ENCODE measurements at places on chromosomes 12 and 14.
A peak's percentile ranks its signal among the peaks of the same experiment; 100 is the strongest.

GRCh38 chr14:89736881-89737280 is 217.6 kb downstream of the EFCAB11 start:
- H3K36me3 ChIP-seq = peaks cover 2% of the 10 kb centered on the region
- DNase-seq = no peak
- H3K4me3 ChIP-seq = no peak overlapping the region
- H3K27me3 ChIP-seq = no peaks in the 10 kb centered on the region
- H3K4me1 ChIP-seq = no peaks in the 10 kb centered on the region

DNA sequence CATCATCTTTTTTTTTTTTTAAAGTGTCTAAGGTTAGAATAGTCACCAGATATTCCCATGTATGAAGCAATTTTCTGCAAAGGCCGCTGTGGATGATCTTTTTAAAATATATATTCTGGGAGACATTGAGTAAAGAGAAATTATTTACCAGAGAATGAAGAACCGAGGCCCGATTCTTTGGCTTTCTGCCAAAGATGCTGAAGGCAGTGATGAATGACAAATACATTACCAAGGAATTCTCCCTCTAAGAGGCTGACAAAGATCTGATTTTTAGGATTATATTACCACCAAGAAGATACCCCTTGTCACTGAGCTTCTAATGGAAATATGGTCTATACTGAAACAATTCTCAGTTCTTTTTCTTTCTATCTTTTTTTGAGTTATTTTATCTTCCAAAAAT is 336.8 kb downstream of the NAV3 start:
- no peak overlapping the region for H3K27ac ChIP-seq
- no peaks in the 10 kb centered on the region for H3K36me3 ChIP-seq
- no peaks in the 10 kb centered on the region for H3K4me1 ChIP-seq
- H3K4me3 ChIP-seq = no peak overlapping the region
- H3K27me3 ChIP-seq = no peaks in the 10 kb centered on the region

DNA sequence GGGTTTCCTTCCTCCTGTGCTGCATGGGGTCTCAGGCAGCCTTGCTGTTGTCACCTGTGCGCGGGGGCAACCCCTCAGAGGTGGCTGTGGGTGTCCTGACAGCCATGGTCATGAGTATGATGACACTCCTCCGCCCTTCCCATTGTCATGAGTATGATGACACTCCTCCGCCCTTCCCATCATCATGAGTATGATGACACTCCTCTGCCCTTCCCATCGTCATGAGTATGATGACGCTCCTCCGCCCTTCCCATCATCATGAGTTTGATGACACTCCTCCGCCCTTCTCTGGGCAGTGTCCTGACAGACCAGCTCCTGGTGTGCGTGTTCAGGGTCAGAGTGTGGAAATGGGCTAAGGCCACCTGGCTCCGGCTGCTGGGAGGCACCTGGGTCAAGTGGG is 40.0 kb downstream of the FBRSL1 start:
- H3K36me3 ChIP-seq = peaks cover 8% of the 10 kb centered on the region
- H3K4me1 ChIP-seq = peaks cover 3% of the 10 kb centered on the region
- DNase-seq = no peak
- no peak overlapping the region for H3K4me3 ChIP-seq
- H3K27me3 ChIP-seq = no peaks in the 10 kb centered on the region

GRCh38 chr14:105993814-105994213 is 467.4 kb downstream of the TMEM121 start:
- H3K27me3 ChIP-seq = no peaks in the 10 kb centered on the region
- H3K4me3 ChIP-seq = no peak overlapping the region
- no peak overlapping the region for H3K27ac ChIP-seq

- no peaks in the 10 kb centered on the region for H3K36me3 ChIP-seq
Measured at GRCh38 chr12:105942281-105942680, 196.5 kb downstream of the NUAK1 start.

- H3K27ac ChIP-seq = no peak overlapping the region
- H3K4me3 ChIP-seq = no peak overlapping the region
- H3K27me3 ChIP-seq = no peaks in the 10 kb centered on the region
Measured at GRCh38 chr12:86414201-86414600, 158.0 kb upstream of the MGAT4C start.

DNA sequence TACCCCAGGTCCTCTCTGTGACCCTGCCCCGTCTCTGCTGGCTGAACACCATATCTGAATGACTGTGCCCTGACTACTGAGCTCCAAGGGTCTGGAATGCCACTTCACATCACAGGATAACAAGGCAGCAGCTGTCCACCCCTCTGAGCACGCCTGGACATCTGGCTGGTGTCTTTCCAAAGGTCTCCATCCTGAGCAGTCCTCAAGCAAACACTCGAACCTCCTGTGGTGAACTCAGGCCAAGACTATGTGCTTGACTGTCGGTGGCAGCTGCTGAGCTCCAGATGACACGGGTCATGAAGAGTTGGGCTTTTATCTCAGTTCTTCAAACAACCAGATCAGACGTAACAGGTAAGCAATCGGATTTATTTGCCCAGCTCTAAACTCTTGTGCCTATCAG is 117.2 kb upstream of the BCL2L14 start:
- no peaks in the 10 kb centered on the region for H3K36me3 ChIP-seq
- H3K27ac ChIP-seq = no peak overlapping the region
- no peak overlapping the region for H3K4me3 ChIP-seq

DNA sequence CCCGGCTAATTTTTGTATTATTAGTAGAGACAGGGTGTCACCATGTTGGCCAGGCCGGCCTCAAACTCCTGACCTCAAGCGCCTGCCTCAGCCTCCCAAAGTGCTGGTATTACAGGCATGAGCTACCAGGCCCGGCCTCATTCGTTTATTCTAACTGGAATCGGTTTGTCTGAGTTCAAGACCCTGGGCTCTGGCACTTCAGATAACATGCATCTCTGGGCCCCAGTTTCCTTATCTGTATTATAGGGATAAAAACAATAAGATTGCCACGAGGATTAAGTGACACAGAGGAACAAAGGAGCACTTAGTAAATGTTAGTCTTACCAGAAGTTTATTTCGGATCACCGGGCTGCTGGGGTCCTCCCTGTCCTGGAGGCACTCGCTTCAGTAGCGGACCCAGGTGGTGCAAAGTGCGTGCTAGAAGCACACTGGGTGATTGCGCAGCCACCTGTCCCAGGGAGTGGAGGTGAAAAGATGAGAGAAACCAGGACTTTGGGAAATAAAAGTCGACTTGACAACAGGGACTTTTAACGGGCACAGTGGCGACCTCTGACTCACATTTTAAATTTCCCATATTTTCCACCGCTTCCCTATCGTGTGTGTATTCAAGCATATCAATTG is 37.5 kb downstream of the ACACB start:
- no peak for DNase-seq
- H3K27ac ChIP-seq = peak overlapping the region; percentile 60
- H3K4me1 ChIP-seq = peaks cover 10% of the 10 kb centered on the region
- peak overlapping the region; percentile 93 for H3K4me3 ChIP-seq
- no peaks in the 10 kb centered on the region for H3K36me3 ChIP-seq

DNA sequence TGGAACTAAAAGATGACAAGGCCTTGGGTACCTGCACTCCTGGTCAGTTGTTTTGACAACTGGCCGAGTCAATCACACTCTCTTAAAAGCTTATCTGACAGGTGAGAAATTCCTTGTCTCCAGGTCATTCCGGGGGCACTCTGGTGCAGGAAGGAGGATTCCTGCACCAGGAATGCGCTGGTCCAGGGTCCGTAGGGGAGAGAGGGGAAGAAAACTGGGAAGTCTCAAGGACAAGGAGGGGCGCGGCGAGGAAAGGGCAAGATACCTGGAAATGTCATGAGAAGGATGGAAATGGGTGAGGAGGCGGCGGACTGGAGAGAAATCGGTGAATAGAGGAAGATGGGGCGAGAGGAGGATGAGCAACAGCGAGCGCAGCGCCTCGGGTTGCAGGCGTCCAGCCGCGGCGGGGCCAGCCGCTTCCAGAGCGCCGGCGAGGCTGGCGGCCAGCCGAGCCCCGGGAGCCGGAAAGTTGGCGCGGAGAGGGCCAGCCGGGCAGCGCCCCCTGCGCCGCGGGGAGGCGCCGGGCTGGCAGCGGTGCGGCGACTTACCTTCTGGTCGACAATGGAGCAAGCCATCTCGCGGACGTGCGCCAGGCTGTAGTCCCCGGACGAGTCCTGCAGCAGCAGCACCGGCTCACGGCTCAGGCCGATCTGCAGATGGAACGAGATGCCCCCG is 809 bp downstream of the PRKD1 start:
- peaks cover 3% of the 10 kb centered on the region for H3K36me3 ChIP-seq
- H3K4me3 ChIP-seq = peak overlapping the region; percentile 97
- peaks cover 19% of the 10 kb centered on the region for H3K27me3 ChIP-seq
- H3K27ac ChIP-seq = peak overlapping the region; percentile 88
- DNase-seq = no peak
- peaks cover 7% of the 10 kb centered on the region for H3K4me1 ChIP-seq

DNA sequence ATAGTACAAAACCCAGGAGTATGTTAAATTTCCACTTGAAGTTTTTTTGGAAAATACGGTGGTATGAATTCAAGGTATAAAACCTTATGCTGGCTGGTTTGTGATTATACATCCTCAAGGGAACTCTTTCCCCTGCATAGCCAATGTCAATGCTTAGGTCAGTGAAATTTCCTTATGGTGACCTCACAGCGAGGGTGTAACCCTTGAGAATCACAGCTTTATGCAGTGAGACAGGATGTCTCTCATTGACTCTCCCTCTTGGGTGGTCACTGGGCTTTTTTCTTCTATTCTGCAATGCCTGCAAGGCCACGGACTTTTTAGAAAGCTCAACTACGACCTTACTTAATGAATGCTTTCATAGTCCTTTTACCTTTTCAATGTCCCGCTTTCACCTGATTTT is 64.4 kb downstream of the TMTC1 start:
- no peaks in the 10 kb centered on the region for H3K4me1 ChIP-seq
- H3K4me3 ChIP-seq = no peak overlapping the region
- no peak for DNase-seq
- no peaks in the 10 kb centered on the region for H3K27me3 ChIP-seq
- no peaks in the 10 kb centered on the region for H3K36me3 ChIP-seq

GRCh38 chr12:62642486-62642885 is 175.9 kb downstream of the MON2 start:
- H3K4me3 ChIP-seq = no peak overlapping the region
- peaks cover 5% of the 10 kb centered on the region for H3K4me1 ChIP-seq
- H3K27me3 ChIP-seq = peaks cover 2% of the 10 kb centered on the region
- no peaks in the 10 kb centered on the region for H3K36me3 ChIP-seq
- no peak overlapping the region for H3K27ac ChIP-seq

DNA sequence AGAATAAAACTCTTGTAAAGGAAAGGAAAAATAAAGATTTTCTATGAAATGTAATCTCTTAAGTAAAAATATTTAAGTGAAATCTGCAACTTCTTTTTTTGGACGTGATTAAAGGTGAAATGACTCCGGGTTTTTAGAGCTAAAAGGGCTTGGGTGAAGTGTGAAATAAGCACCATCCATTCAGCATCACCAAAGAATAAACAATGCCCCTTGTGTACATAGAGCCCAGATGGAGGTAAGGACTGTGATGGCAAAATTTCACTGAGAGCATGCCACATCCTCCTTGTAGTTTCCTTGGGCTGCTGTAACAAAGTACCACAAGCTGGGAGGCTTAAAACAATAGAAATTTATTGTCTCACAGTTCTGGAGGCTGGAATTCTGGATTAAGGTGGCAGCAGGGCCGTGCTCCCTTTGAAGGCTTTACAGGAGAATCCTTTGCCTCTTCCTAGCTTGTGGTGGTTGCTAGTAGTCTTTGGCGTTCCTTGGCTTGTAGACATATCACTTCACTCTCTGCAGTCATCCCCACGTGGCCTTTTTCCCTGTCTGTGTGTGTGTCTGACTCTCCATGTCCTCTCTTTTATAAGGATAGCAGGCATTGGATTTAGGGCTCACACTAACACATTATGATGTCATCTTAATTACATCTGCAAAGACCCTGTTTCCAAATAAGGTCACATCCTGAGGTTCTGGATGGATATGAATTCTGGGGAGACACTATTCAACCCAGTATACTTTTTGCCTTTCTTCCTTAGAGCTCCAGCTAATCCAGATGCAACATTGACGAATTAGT is 24.2 kb downstream of the ZNF664 start:
- DNase-seq = no peak
- H3K36me3 ChIP-seq = peaks cover 19% of the 10 kb centered on the region
- H3K27ac ChIP-seq = no peak overlapping the region
- H3K27me3 ChIP-seq = no peaks in the 10 kb centered on the region

DNA sequence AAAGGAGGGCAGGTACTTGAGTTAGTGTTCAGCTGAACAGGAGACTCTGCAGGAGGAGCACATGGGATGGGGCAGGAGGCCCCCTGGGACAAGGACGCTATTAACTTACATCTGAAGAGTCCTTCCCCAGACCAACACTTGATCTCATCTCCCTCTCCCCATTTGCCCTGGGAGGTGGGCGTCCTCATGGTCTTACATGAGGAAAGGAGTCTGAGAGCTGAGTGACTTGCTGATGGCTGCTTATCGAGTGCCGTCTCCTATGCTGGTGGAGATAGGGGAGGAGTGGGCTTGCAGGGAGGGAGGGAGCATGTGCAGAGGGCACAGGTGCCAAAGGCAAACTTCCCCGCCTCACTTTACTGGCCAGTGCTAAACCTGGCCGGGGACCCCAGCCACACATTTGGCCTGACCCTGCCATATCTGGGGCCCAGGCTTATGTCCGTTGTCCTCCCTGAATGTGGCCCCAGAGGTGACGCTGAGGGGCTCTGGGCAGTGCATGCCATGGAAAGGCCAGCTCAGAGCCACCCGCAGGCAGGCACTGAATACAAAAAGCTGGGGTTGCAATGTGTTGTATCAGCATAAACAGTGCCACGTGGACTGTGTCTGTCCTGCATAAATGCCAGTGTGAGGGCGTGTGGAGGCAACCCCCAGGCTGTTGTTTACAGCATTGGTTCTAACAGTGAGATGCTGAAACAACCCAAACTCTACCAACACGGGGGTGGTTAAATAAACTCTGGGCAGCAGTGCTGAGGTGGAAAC is 29.4 kb downstream of the FAIM2 start:
- H3K27ac ChIP-seq = no peak overlapping the region
- H3K4me3 ChIP-seq = no peak overlapping the region
- peaks cover 13% of the 10 kb centered on the region for H3K4me1 ChIP-seq

GRCh38 chr12:46674129-46674528 is 151.7 kb downstream of the SLC38A4 start:
- no peak for DNase-seq
- no peak overlapping the region for H3K27ac ChIP-seq
- peaks cover 14% of the 10 kb centered on the region for H3K36me3 ChIP-seq
- H3K4me1 ChIP-seq = no peaks in the 10 kb centered on the region

GRCh38 chr14:29893989-29894388 is 33.7 kb downstream of the PRKD1 start:
- H3K4me1 ChIP-seq = no peaks in the 10 kb centered on the region
- no peak overlapping the region for H3K27ac ChIP-seq
- H3K36me3 ChIP-seq = no peaks in the 10 kb centered on the region

DNA sequence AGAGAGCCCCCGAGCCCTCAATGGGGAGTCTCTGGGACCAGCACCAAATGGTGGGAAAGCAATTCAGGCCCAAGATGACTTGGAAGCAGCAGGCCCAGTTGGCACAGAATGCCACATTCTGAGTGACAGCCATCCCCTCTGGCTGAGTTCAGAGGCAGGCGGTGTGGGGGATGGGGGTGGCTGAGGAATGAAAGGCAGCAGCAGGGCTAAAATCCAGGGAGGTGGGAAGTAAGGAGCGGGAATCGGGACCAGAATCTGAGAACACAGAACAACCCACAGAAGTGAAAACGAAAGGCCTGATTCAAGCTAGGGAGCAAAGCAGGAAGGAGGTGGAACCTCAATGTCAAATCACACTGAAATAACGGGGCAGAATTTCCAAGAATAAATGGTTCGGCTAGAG is 171.2 kb downstream of the CALM1 start:
- no peaks in the 10 kb centered on the region for H3K4me1 ChIP-seq
- DNase-seq = no peak
- no peaks in the 10 kb centered on the region for H3K27me3 ChIP-seq
- no peaks in the 10 kb centered on the region for H3K36me3 ChIP-seq
- H3K4me3 ChIP-seq = no peak overlapping the region
- no peak overlapping the region for H3K27ac ChIP-seq

Data from memory B cell (primary cell).